ENCODE measurements at places on chromosomes 4 and X.

DNA sequence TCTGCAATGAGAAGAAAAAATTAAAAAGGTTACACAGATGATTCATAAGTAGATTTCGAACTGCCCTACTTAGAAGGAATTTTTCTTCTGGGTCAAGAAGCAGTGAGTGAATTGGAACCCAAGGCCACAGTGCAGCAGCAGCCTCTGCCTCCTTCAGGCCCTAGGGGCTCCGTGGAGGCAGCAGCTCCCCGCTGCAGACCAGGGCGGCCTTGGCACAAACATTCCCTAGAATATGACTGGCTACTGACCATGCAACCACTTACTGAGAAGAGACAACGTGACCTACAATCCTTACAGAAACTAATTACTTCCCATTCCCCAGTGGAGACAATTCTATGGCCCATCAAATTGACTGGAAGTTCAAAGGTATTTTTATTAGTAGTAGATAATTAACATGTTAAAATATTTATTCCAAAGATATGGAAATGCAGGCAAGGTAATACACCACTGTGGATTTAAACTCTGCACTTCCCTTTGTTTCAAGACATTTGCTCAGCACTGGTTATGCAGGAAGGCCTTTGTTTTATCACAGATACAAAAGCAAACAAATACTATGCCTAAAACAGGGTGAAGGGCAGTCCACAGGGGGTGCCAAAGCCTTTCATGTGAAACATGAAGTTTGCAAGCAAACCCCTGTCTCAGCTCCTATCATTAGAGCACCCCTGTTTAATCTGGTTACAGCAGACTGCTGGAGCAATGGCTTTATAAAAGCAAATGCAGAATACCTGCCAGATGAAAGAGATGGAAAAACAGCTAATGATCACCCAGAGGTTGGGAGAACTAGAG is 59.2 kb downstream of the PCDH19 start:
- DNase-seq, result no peak

- DNase-seq, result peak; percentile 3
These were observed at the start of gene BEND4 for GRCh38 chr4:42152507-42153504. BEND4 (minus strand) TSS chr4:42152655; CDS start chr4:42152143, 512 bp downstream.

- no peak for DNase-seq
These were observed 105.7 kb upstream of the PRPS2 start for GRCh38 chrX:12685541-12685940.

- DNase-seq, result no peak
These were observed 4.9 kb downstream of the SPRY1 start for GRCh38 chr4:123401271-123402120.

- DNase-seq, result no peak
These were observed 340.1 kb upstream of the NR3C2 start for GRCh38 chr4:148782284-148782683.

DNA sequence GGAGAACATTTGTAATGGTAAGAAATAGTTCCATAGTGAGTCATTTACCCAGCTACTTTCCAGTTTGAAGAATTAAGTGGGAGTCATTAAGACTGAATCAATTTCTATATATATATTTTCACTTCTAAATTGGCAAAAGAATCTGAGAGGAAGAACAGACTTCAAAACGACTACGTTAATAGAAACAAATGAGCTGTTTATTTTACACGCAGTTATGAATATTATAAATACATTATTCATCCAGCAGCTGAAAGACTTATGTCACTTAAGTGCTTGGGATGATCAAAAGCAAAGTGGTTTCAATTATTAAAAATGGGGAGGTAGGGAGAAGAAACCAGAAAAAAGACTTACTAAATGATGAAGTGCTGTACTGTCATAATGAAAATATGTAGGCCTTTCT is 260.5 kb upstream of the DDX53 start:
- DNase-seq, result no peak

DNA sequence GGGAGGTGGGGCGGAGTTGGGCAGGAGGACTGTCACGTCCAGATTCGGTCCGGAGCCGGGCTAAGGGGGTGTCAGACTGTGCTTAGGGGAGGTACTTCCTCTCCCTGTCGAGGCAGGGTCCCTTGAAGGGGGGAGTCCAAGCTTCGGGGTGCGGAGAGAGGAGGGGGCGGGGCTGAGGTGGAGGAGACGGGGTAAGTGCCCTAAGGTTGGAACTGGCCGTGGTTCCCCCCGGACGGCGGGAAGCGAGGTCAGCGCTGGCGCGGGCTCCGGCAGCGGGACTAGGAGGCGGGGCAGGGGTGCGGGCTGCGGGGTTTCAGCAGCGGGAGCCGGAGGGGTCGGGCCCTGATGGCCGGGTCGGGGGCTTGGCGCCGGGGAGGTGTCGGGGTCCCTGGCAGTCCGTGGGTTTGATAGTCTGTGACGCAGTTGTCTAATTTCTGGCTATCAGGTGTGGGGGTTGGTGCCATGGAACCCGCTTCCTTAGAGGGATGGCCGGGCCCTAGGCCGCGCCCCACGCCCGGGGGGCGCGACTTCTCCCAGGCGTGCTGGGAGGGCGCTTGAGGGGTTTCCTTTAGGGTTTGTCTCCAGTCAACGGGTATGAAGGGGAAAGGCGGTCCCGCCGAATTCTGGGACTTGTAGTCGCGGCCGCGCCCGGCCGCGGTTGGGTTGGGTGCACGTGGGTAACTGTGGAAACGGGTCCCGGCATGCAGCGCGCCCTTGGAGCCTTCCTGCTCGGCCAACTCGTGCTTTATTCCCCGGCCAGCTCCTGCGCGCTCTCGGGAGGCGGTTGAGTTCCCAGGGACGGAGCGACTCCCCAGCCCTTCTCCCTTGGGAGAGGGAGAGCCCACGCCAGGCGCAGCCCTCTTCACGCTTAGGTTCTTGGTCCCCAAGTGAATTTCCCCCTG is 1.5 kb downstream of the DCUN1D4 start:
- peak; percentile 78 for DNase-seq

GRCh38 chr4:16582526-16582925 is 315.9 kb downstream of the LDB2 start:
- no peak for DNase-seq

GRCh38 chr4:109998867-109999584 is 86.3 kb downstream of the EGF start:
- DNase-seq, result peak; percentile 50

GRCh38 chrX:56791456-56791855 is 62.4 kb downstream of the NBDY start:
- DNase-seq, result no peak

- no peak for DNase-seq
These were observed 27.5 kb downstream of the ARX start for GRCh38 chrX:24988314-24988713.

DNA sequence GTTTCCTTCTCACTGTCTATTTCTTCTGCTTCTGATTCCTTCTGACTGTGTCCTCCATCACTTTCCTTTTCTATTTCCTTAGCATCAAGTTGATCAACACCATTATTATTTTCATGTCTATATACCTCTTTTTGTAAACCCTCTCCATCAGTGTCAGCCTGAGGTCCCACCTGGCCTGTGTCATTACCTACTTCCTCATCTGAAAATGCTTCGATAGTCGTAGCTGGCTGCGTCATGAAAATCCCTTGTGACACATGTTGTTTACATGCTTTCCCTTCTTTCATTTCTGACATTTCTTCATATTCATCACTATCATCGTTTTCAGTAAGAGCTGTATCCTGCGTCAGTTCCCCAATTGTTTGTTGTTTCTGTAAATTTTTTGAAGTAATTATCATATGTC is 39.6 kb downstream of the RPGR start:
- no peak for DNase-seq

DNA sequence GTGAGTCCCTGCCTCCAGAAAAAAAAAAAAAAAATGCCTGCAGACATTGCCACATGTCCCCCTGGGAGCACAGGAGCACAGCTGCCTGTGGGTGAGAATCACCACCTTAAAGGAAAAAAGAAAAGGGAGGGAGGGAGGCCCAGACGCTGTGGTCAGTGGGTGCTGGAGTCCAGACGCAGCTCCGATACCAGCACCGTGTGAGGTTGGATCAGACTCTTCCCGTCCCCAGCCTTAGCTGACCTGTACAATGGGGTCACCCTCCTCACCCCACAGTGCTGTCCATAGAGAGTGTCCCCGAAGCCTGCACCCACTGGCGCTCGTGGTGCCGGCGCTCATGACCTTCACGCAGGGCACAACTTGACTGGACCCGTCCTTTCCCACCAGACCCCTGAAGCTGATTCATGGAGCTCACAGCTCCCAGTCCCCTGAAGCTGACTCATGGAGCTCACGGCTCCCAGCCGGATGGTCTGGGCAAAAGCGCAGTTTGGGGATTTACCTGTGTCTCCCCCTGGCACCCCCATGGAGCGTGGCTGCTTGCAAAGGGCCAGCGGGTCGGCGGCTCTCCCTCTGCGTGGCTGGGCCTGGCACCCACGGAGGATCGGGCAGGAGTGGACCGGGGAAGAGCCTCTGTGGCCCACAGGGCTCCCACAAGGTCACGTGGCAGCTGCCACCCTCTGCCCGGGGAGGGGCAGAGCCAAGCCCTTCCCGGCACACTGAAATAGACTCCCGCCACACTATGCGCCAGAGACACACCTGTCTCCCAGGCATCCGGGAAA is 31.4 kb downstream of the ABLIM2 start:
- DNase-seq, result no peak

- DNase-seq, result no peak
These were observed 52.5 kb downstream of the MAGEB10 start for GRCh38 chrX:27860337-27860736.

GRCh38 chr4:152935631-152936445 is at the start of gene FHDC1:
FHDC1 (plus strand) TSS chr4:152936323; CDS start chr4:152943058, 6,735 bp downstream.
- peak; percentile 36 for DNase-seq

DNA sequence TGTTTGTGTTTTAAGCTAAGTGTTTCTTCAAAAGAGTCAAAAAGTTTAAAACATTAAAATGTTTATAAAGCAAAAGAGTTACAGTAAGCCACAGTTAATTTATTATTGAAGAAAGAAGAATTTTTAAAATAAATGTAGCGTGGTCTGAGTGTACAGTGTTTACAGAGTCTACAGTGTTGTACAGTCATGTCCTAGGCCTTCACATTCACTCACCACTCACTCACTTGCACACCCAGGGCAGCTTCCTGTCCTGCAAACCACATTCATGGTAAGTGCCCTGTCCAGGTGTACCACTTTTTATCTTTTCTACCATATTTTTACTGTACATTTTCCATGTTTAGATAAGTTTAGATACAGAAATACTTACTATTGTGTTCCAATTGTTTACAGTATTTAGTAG is 239.7 kb upstream of the AGA start:
- no peak for DNase-seq

- no peak for DNase-seq
These were observed 56.7 kb downstream of the FNIP2 start for GRCh38 chr4:158825433-158826036.

DNA sequence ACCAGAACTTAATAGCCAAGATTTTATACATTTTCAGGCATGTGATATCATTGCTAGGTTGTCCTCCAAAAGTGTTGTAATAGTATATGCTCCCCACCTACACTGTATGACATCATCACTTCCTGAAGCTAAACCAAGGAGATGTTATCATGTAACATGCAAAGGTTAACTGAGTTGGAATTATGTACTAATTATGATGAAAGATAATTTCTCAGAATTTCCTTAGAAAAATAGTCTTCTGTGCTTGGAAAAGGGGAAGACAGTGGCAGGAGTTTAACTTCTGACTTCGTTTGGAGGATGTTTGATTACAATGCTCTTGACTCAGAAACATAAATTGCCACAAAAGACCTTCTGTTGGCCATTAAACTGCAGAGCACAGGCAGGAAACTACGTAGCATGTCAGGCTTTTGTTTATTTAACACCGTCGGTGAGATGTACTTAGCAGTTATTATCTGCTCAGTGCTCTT is 83.6 kb upstream of the GUCY1A1 start:
- DNase-seq, result no peak

- DNase-seq, result no peak
These were observed 23.3 kb downstream of the TLR8 start for GRCh38 chrX:12929701-12930100.

DNA sequence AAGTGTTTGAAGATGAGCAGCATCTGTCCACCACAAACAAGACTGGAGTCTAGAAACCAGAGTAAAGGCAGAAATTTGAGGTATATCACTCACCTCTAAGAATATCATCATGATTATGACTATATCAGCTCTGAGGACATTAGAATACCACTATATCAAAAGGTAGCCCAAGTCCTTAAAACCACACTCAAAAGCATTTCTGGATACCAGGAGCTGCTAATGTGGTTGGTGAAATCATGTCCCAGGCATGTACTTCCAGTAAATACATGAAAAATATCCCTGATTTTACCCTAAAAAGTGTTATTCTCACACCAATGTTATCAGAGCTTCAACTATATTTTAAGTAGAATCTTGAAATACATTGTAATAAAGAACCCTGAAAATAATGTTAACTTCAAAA is 136.3 kb upstream of the SMAD1 start:
- DNase-seq, result no peak

GRCh38 chr4:40736910-40737309 is 12.8 kb upstream of the NSUN7 start:
- no peak for DNase-seq

- no peak for DNase-seq
These were observed 162.6 kb downstream of the INPP4B start for GRCh38 chr4:142683503-142683902.
